ENCODE measurements at places on chromosomes 11 and 22.

GRCh38 chr22:43276321-43276720, 66.9 kb downstream of the SCUBE1 start:
- no peak for DNase-seq

DNA sequence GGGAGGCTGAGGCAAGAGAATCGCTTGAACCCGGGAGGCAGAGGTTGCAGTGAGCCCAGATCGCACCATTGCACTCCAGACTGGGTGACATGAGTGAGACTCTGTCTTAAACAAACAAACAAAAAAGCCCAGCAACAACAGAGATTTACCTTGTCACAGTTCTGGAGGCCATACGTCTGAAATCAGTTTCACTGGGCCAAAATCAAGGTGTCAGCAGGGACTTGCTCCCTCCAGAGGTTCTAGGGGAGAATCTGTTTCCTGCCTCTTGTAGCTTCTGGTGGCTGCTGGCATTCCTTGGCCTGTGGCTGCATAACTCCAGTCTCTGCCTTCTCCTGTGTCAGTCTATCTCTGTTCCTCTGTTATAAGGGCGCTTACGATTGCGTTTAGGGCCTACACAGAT, 1.5 kb downstream of the DDX10 start:
- DNase-seq: no peak

DNA sequence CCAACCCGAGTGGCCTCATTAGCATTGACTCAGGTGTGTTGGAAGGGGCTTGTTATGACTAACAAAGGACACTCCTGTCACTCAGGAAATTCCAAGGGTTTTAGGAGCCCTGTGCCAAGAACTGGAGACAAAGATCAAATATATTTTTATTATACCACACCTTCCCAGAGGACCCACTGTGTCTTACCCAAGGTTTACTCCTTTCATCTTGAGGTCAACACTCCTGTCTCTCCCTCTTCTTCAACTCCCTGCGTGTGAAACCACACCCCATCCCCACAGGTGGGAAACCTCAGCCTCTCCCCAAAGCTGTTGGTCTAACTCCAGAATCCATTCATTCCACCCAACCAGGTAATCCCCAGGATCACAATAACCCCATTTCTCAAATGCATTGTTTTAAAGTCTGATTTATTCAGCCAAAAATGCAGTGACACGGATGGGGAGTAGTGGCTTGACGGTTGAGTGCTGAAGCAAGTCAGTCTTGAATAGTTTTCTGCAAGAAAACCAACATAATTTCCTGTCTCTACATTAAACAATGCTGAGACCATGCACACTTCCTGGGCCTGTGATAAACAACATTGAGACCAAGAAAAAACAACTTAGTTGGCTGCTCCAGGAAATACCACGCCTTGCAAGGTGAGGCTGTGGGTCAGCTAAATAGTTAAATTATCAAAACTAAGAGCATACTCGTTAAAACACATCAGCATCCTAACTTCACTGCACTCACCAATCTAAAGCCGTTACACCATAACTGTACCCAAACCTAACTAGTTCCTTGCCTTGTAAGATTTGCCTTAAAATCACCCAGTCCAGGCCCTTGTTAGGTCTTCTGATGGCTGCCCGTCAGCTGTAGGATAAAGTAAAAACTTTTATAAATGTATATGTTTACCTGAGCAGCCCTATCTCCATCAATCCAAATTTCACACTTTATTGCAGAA, 38.5 kb upstream of the SPON1 start:
- no peak for DNase-seq

- DNase-seq: no peak
Observed at GRCh38 chr22:36926721-36927435, 13.4 kb downstream of the CSF2RB start.

- no peak for DNase-seq
Observed at GRCh38 chr11:119828819-119829218, 99.8 kb upstream of the NECTIN1 start.
